ENCODE measurements at places on chromosomes 13 and 19.

DNA sequence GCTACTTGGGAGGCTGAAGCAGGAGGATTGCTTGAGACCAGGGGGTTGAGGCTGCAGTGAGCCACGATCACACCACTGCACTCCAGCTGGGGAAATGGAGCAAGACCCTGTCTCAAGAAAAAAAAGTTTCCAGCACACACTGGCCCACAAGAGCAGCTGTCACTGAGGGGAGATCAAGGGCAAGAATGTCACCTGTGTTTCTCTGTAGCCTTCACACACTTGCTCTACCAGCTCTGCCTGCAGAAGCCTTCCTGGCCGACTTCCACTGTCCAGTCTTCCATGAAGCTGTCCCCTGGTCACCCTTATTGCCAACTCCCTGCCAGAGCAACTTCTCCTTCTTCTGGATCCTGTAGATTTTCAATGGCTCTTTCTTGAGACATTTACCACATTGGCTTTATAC is 158.0 kb downstream of the KCTD15 start:
- no peaks in the 10 kb centered on the region for H3K36me3 ChIP-seq
- no peaks in the 10 kb centered on the region for H3K4me1 ChIP-seq
- no peak overlapping the region for H3K27ac ChIP-seq
- H3K27me3 ChIP-seq, result no peaks in the 10 kb centered on the region

- no peaks in the 10 kb centered on the region for H3K4me1 ChIP-seq
- H3K36me3 ChIP-seq, result no peaks in the 10 kb centered on the region
- no peaks in the 10 kb centered on the region for H3K27me3 ChIP-seq
- no peak overlapping the region for H3K27ac ChIP-seq
- no peak for DNase-seq
Measured at GRCh38 chr13:59266478-59267063, 897.2 kb downstream of the DIAPH3 start.

DNA sequence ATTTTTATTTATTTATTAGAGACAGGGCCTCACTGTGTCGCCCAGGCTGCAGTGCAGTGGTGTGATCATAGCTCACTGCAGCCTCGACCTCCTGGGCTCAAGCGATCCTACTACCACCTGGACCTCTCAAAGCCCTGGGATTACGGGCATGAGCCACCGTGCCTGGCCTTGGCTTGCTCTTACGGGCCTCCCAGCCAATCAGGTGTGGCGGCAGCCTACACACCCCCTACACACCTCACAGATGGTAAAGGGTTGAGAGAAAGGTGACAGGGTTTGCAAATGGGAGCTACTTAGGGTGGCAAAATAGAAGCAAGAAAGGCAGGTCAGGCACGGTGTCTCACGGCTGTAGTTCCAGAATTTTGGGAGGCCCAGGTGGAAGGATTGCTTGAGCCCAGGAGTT is 1.0 kb upstream of the ZBTB32 start:
- H3K4me3 ChIP-seq, result no peak overlapping the region
- no peaks in the 10 kb centered on the region for H3K36me3 ChIP-seq
- H3K27ac ChIP-seq, result no peak overlapping the region
- no peak for DNase-seq

DNA sequence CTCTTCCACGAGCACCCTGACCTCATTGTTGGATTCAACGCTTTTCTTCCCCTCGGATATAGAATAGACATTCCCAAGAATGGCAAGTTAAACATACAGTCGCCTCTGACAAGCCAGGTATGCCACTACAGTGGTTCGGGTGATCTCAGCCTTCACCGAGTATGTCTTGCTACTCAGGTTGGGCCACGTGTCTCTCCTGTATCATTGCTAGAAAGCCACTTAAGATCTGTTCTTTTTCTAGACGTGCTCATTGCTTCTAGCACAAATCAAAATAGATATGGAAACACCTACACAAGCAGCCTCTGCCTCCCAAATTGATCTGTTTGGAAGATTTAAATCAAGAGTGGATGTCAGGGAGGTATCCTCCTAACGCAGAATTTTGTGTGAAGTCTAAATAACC is 2.3 kb downstream of the SIN3B start:
- H3K4me1 ChIP-seq, result peaks cover 11% of the 10 kb centered on the region
- DNase-seq, result no peak
- peaks cover 32% of the 10 kb centered on the region for H3K36me3 ChIP-seq
- no peak overlapping the region for H3K4me3 ChIP-seq
- no peaks in the 10 kb centered on the region for H3K27me3 ChIP-seq

DNA sequence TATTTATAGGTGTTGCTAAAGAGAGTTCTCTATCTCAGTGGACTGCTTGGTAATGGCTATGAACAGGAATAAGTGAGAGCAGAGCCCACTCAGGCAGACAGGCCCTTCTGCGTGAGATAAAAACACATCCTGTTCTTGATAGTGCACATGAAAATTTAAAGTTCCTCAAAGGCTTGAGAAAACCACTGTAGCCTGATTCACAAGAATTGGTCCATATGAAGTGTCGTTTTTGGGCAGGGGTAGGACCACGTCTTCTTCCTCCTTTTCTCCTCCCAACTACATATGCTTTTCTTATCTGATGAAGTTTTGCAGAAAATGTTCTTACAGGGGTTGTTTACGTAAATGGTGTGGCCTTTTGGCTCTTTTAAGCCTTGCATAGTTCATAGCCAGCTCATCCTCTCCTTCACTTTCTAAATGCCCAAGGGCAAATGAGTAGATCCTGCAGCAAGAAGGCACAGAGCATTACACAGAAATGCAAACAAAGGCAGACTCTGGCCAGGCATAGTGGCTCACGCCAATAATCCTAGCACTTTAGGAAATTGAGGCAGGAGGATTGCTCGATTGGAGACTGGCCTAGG is 53.8 kb downstream of the RNF6 start:
- peaks cover 7% of the 10 kb centered on the region for H3K4me1 ChIP-seq
- no peaks in the 10 kb centered on the region for H3K36me3 ChIP-seq
- no peak for DNase-seq
- H3K27me3 ChIP-seq, result no peaks in the 10 kb centered on the region
- H3K27ac ChIP-seq, result no peak overlapping the region
- H3K4me3 ChIP-seq, result no peak overlapping the region

GRCh38 chr13:96002322-96003131 is 50.7 kb downstream of the UGGT2 start:
- no peaks in the 10 kb centered on the region for H3K4me1 ChIP-seq
- DNase-seq, result no peak
- no peak overlapping the region for H3K4me3 ChIP-seq
- no peak overlapping the region for H3K27ac ChIP-seq
- no peaks in the 10 kb centered on the region for H3K36me3 ChIP-seq
- H3K27me3 ChIP-seq, result no peaks in the 10 kb centered on the region

DNA sequence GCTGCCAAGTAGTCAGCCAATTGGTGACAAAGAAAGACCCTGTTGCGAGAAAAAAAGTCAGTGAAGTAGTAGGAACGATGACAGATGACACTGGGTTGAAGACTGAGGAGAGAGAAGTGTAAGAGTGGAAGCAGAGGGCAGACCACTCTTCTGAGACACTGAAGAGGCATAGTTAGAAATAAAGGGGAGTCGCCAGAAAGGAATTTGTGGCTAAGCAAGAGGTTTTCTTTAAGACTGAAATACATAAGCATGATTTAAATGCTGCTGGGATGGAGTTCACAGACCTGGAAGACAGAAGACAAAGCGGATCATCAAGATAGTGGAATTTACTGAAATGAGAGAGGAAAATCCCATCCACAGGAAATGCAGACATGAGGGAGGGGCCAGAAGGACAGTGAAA is 56.2 kb upstream of the USPL1 start:
- H3K36me3 ChIP-seq, result no peaks in the 10 kb centered on the region
- peaks cover 3% of the 10 kb centered on the region for H3K4me1 ChIP-seq
- no peak for DNase-seq
- no peak overlapping the region for H3K4me3 ChIP-seq

DNA sequence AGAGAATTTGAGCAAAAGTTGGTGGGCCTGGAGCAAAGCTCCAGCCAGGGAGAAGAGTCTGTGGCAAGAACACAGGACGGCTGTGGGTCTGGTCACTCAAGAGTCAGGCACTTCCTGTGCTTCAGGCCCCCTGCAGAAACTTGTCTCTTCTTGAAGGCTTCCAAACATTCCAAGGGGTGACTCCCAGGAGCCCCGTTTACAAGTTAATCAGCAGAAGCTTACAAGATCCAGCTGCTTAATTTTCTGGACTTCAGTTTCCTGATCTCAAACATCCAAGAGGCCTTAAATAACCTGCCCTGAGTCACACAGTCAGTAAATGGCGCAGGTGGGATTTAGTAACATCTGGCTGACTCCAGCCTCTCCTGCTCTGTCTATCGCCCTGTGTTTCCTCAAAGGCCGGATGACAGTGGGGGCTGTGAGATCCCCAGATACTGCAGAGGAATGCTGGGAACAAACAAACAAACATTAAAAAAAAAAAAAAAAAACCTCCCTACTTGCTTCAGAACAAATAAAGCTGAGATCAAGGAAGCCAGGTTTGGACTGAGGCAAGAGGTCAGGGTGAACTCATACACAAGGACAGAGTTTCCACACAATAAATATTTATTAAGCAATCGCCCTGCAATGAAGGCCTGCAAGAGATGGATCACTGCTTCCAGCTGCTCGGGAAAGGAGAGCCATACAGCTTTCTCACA is 175.4 kb upstream of the RFC3 start:
- H3K27me3 ChIP-seq, result no peaks in the 10 kb centered on the region
- H3K36me3 ChIP-seq, result no peaks in the 10 kb centered on the region
- DNase-seq, result no peak

GRCh38 chr19:6802336-6803035 is 30.0 kb downstream of the VAV1 start:
- peak overlapping the region; percentile 33 for H3K27ac ChIP-seq
- peak; percentile 44 for DNase-seq
- H3K27me3 ChIP-seq, result no peaks in the 10 kb centered on the region
- peak overlapping the region; percentile 39 for H3K4me3 ChIP-seq
- H3K4me1 ChIP-seq, result peaks cover 20% of the 10 kb centered on the region

- no peak overlapping the region for H3K27ac ChIP-seq
- peaks cover 4% of the 10 kb centered on the region for H3K36me3 ChIP-seq
- DNase-seq, result no peak
Measured at GRCh38 chr13:36839981-36840380, 21.0 kb downstream of the RFXAP start.

DNA sequence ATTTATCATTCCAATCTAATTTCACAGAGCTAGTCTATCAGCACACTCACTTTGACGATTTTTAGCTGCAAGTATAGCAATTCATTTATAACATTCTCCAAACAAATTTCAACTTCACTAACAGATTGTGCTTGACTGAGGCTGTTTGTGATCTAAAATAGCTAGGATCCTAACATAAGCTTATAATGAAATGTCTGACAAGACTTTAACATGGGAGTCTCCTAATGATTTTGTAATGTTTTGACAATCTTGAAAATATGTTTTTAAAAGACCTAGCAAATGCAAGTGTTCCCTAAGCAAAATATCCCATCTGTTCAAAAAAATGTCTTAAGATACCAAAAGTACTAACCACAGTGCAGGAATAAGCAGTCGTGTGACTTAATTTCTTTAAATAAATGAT is 889.5 kb upstream of the SPRY2 start:
- no peak for DNase-seq
- H3K4me1 ChIP-seq, result no peaks in the 10 kb centered on the region
- no peaks in the 10 kb centered on the region for H3K36me3 ChIP-seq
- no peak overlapping the region for H3K27ac ChIP-seq

GRCh38 chr13:25764378-25764777 is 287.4 kb downstream of the SHISA2 start:
- no peak for DNase-seq
- H3K4me3 ChIP-seq, result no peak overlapping the region
- no peaks in the 10 kb centered on the region for H3K4me1 ChIP-seq
- H3K36me3 ChIP-seq, result no peaks in the 10 kb centered on the region
- H3K27ac ChIP-seq, result no peak overlapping the region
- no peaks in the 10 kb centered on the region for H3K27me3 ChIP-seq

DNA sequence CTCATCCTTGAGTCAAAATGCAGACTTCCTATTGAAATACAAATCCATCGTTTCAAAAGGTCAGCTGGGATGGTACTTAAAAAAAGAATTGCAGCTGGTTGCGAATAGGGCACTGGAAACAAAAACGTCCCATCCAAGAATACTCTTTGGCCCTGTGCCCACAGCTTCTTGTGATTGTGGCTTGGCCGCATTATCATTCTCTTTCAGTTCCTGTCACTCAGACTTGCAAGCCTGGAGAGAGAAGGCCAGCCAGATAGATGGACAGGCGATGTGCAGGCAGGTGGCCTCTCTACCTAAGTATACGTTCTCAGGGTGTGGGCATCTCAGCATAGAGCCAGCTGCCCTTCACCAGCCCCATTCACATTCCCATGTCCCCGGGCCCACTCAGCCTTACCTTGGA is 208.5 kb upstream of the ZNF536 start:
- no peaks in the 10 kb centered on the region for H3K27me3 ChIP-seq
- H3K4me3 ChIP-seq, result no peak overlapping the region
- H3K27ac ChIP-seq, result no peak overlapping the region
- no peak for DNase-seq
- no peaks in the 10 kb centered on the region for H3K4me1 ChIP-seq

- DNase-seq, result no peak
- H3K4me1 ChIP-seq, result no peaks in the 10 kb centered on the region
- no peaks in the 10 kb centered on the region for H3K27me3 ChIP-seq
- no peaks in the 10 kb centered on the region for H3K36me3 ChIP-seq
- H3K27ac ChIP-seq, result no peak overlapping the region
- no peak overlapping the region for H3K4me3 ChIP-seq
Measured at GRCh38 chr19:5389353-5389752, 48.7 kb upstream of the PTPRS start.

- H3K27me3 ChIP-seq, result no peaks in the 10 kb centered on the region
- no peaks in the 10 kb centered on the region for H3K36me3 ChIP-seq
- DNase-seq, result no peak
- no peak overlapping the region for H3K27ac ChIP-seq
- peaks cover 27% of the 10 kb centered on the region for H3K4me1 ChIP-seq
Measured at GRCh38 chr13:32045537-32045936, 14.0 kb downstream of the FRY start.

- H3K27ac ChIP-seq, result no peak overlapping the region
- peaks cover 2% of the 10 kb centered on the region for H3K4me1 ChIP-seq
- H3K36me3 ChIP-seq, result peaks cover 11% of the 10 kb centered on the region
- no peak for DNase-seq
- H3K4me3 ChIP-seq, result no peak overlapping the region
Measured at GRCh38 chr13:100604918-100605710, 16.5 kb upstream of the GGACT start.

- no peak overlapping the region for H3K4me3 ChIP-seq
- no peaks in the 10 kb centered on the region for H3K36me3 ChIP-seq
- H3K4me1 ChIP-seq, result no peaks in the 10 kb centered on the region
- H3K27me3 ChIP-seq, result no peaks in the 10 kb centered on the region
Measured at GRCh38 chr13:40146611-40147117, 491.2 kb downstream of the COG6 start.

GRCh38 chr13:98422046-98422445 is 154.9 kb downstream of the STK24 start:
- H3K4me1 ChIP-seq, result no peaks in the 10 kb centered on the region
- H3K4me3 ChIP-seq, result no peak overlapping the region
- DNase-seq, result no peak
- H3K27me3 ChIP-seq, result no peaks in the 10 kb centered on the region
- no peak overlapping the region for H3K27ac ChIP-seq

DNA sequence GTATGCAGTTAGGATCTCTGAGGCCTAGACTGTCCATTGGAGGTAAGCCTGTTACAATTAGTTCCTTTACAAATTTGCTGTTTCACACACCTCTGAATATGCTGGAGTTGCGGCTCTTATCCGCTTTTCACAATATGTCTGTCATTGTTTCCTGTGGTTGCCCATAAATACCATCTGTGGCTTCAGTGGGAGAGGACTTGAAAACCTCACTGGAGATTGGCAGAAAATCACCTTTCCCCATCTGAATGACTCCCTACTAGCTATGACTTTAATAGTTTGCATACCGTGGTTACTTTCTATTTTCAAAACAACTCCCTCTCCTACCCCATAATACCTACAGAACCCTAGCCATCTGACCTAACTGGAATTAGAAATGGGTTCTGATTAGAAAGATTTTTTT is 454.3 kb downstream of the PCDH17 start:
- no peak for DNase-seq
- no peak overlapping the region for H3K27ac ChIP-seq
- H3K4me1 ChIP-seq, result no peaks in the 10 kb centered on the region
- H3K36me3 ChIP-seq, result no peaks in the 10 kb centered on the region
- no peak overlapping the region for H3K4me3 ChIP-seq

Measured in thymus (tissue), 14 donors.